ENCODE measurements at places on chromosomes 3 and 15.
A peak's percentile ranks its signal among the peaks of the same experiment; 100 is the strongest.

DNA sequence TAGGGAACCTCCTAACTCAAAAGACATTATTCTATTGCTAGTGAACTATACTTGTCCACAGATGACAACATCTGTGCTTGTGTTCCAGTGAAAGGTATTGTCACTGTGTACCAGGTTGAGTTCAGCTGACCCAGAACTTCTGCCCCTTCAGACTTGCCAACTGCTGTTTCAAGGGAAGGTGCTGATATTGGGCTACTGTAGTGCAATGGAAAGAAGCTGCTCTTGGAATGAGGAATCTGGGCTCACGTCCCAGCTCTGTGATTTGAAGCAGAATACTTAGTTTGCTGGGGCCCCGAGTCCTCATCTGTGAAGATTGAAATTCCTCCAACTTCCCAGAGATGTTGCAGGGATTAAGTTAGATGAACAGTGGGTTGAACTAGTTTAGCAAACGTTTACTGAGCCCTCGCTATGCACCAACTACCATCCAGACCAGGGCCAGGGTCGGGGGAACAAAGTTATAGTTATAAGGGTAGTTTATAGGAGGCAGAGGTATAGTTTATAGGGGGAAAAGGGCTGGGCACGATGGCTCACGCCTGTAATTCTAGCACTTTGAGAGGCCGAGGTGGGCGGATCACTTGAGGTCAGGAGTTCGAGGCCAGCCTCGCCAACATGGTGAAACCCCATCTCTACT lies 15.9 kb upstream of the UMPS start:
- no peak for DNase-seq

GRCh38 chr15:66937588-66937987 lies 127.8 kb upstream of the SMAD3 start:
- no peak for DNase-seq

- no peak for DNase-seq
These were observed 53.4 kb downstream of the STARD9 start for GRCh38 chr15:42628761-42629160.

- no peak for DNase-seq
These were observed 773 bp downstream of the ANKRD28 start for GRCh38 chr3:15796771-15797641.

DNA sequence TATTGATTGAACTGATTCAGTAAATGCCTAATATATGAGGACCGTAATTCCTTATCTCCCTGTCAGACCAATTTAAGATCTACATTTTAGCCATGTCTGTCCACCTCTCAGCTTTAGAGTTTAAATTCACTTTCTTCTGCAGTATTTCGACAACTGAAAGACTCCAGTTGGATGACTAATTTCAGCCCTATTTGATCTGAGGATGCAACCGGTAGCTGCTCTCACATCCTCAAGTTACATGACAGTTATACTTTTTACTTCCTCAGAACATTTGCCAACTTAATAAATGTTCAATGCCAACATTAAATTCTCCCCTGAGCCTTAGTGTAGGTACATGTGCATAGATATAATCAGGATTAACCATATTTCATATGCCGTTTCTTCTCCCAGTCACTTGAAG lies 2.5 kb upstream of the HHLA2 start:
- DNase-seq, result no peak

- DNase-seq, result peak; percentile 44
These were observed 142.7 kb downstream of the GADL1 start for GRCh38 chr3:30751610-30752299.

DNA sequence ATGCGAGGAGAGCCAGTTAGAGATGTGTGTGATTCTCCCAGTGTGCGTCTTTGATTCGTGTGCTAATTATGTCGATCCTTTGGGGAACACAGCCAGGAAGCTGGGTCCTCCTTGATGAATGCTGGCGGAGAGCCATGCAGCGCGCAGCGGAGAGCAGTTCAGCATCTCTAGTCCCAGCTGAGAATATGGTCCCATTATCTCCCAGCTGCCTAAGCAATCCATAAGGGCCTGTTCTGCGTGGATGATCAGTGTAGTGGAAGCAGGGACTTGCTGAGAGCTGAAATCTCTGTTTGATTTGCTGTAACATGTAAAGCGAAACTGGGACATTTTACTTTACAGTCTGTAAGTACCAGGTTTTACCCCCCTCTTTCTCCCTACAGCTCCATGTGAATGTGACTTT lies 412.7 kb downstream of the CNTN4 start:
- no peak for DNase-seq

DNA sequence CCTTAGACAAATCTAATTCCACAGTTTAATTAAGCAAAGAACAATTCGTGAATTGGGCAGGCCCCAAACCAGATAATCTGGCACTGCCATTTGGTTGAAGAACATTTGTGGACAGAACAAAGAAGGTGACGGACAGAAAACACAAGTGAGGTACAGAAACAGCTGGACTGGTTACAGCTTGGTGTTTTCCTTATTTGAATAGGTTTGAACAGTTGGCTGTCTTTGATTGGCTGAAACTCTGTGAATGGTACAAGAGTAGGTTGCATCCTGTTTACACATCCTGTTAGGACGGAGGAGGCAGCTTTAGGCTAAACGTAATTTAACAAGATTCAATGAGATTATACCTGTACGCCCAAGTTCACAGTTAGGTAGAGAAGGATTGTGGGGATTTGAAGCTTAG lies 114.4 kb downstream of the LPP start:
- no peak for DNase-seq

DNA sequence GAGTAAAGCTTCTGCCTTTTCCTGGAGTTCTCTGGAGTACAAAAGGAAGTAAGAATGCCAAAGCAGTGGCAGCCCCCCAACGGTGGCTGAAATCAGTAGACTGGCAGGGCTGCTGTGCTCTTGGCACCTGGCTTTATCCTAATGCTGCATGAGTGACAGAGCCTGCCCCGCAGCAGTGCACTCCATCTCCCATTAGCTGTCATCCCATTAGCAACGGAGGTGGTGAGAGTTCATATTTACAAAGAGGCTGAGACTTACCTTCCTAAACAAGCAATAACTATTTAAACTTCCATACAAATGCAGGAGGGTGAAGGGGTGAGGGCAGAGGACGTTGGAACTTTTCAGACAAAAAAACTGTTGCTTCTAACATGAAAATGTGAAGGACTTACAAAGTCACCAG lies 51.9 kb downstream of the SERPINI1 start:
- DNase-seq, result no peak

DNA sequence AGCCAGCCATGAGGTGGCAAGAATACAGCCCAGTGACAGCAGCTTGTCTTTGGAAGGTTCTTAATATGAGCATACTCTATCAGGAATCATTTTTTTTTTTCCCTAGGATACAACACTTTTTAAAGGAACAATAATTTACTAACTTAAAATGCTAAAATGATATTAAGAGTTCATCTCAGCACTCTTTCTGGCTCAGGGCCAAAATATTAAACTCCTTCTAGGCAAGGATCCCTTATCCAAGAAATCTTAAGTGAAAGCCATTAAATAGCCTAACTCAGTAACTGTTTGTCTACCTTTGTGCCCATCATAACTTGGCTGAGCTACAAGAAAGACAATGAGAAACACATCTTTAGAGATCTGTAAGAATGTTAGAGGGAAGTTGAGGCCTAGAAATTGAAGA lies 529.5 kb upstream of the TGFBR2 start:
- DNase-seq, result no peak

DNA sequence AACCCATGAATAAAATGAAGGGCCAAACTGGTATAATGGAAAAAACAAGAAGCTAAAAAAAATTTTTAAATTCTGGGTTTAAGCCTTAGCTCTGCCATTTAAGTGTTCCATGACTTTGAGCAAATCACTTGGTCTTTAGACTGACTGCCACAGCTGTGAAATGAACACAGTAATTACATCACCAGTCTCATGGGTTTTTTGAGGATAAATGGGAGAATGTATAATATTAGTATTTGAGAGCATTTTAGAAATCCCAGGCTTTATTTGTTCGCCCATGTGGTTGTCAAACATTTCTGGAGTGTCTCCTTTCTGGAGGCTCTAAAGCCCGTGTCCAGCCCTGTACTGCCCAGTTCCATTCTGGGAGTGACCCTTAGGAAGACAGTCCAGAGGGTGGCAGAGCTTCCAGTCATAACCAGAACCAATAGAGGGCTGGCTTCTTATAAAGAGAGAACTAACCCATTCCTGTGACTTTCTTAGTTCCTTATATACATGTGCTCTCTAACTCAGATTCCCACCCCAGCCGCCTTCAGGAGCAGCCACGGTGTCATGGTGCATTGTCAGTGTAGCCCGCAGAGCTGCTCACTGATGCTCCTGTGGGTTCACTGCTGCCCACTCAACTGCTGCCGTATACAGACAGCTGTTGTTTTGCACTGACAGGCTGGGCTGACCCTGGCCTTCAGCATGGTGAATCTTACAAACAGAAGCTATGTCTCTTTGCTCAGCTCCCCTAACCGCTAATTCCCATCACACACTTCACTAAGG lies 44.7 kb downstream of the BOC start:
- no peak for DNase-seq

Measured in T-cell (primary cell).